Fibroblast of the aortic adventitia (primary cell): ENCODE measurements at places on chromosomes 4 and X. TPM values are rescaled to one million over a fixed set of nuclear protein-coding genes. Genes with fewer than 3 reads are reported as not detected.

DNA sequence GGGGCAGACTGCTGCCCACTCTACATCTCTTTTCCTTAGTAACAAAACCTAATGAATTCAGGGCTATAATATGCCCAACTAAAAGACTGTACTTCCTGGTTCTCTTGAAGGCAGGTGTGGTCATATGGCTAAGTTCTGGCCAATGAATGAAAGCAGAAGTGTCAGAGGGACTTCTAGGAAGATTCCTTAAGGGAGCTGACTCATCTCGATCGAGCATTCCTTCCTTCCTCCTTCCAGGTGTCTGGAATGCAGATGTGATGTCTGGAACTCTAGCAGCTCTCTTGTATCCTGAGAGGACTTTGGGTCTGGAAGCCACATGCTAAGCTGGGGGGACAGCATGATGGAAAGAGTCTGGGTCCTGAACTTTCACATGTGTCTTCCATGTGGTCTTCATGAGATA lies 116.2 kb upstream of the STX18 start:
- no peak for DNase-seq

DNA sequence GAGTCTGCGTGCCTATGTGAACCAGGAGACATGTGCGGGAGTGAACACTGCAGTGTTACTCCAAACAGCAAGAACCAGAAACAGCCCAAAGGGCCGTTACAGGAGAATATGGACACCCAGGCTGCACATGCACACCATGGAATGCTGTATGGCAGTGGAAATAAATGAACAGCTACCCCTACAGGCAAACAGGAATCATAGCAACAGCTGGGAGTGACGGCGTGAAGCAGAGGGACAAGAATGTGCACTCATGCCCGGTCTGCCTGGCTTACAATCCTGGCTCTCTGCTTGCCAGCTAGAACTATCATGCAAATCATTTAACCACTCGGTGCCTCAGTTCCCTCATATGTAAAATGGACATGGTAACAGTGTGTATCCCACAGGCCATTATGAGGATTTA lies 16.6 kb downstream of the GPKOW start:
- DNase-seq: peak; percentile 56

- DNase-seq: no peak
Measured at GRCh38 chr4:87069037-87069742, 134.4 kb downstream of the AFF1 start.

DNA sequence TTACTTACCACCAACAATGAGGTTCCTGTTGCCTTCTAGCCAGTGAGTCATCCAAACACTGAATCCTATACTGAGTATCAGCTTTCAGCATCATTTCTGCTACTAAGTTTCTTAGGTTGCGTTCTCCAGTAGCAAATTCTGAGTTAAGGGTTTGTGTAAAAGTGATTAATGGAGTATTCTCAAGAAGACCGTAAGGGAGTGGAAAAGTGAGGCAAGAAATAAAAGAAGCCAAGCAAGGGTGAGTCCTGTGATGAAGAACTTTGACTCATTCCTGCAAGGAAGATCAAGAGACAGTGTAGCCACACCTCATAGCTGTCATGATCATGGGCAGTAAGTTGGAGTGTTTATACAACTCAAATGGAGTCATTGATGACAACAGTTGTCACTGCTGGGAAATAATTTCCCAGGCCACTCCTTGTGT lies 446.2 kb downstream of the RAPGEF2 start:
- no peak for DNase-seq

DNA sequence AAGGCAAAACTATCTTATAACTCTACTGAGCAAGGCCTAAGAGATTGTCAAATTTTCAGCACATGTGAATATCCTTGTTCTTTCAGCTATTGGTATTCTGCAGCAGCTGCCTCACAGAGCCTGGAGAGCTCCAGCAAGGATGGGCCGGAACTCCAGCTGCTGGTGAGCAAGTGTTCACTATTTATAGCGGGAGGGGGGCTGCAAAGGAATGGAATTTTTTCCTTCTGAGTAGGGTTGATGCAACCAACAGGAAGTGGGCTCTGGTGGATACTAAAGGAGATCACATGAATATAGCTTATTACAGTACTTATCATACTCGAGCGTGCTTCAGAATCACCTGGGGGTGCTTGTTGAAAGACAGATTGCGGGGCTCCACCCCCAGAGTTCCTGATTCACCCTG lies 20.2 kb upstream of the SETD7 start:
- DNase-seq: no peak

- DNase-seq: no peak
Measured at GRCh38 chr4:182724414-182724813, 192.8 kb downstream of the DCTD start.

DNA sequence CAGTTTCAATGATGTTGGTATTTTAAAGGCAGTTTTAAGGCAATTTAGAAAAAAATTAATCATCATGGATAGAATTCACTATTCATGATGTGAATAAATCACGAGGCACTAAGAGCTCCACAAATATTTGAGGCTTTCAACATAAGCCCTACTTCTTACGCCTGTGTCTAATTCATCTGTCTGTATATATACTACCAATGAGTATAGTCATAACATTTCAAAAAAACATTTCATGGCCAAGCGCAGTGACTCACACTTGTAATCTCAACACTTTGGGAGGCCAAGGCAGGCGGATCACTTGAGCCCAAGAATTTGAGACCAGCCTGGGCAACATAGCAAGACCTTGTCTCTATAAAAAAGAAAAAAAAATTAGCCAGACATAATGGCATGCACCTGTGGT lies 56.5 kb downstream of the FBXL5 start:
- peak; percentile 13 for DNase-seq

GRCh38 chr4:6688879-6689505 lies 4.7 kb upstream of the S100P start:
- peak; percentile 81 for DNase-seq

GRCh38 chrX:138484451-138484850 lies 227.1 kb downstream of the FGF13 start:
- DNase-seq: no peak

GRCh38 chr4:150252306-150252705 lies 174.1 kb downstream of the DCLK2 start:
- DNase-seq: no peak

DNA sequence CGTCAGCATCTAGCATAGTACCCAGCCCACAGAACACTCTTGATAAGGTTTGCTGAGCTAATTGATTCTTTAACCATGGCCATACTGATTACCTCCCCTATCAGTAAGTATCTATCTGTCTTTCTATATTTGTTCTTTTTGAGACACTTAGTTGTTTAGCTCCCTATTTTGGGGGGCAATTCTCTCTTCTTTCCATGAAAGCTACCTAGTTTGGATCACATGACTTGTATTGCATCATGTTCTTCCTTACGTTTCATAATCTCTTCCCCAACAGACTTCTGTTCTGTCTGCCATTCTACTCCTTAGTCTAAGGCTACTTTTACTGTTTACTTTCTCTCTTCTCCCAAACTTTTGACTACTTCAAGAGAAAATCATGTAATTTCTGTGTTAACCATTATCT lies 39.0 kb downstream of the TBC1D19 start:
- no peak for DNase-seq

DNA sequence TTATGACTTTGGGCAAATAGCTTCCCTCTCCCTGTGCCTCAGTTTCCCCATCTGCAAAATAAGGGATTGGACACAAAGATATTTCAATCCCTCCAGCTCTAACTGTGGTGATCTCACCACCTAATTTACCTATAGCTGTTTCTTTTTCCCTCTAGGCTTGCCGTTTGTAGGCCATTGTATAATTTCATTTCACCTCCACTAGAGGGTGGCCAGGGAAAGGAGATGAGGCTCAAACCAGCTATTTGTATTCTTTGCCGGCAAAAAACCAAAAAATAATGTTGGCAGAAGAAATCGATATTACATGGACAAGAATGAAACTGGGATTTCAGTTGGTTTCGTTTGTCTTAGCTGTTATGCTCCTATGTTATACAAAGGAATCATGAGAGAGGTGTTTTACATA lies 36.1 kb upstream of the DOCK11 start:
- DNase-seq: peak; percentile 74

- no peak for DNase-seq
Measured at GRCh38 chrX:53171356-53171755, 53.7 kb downstream of the KDM5C start.

DNA sequence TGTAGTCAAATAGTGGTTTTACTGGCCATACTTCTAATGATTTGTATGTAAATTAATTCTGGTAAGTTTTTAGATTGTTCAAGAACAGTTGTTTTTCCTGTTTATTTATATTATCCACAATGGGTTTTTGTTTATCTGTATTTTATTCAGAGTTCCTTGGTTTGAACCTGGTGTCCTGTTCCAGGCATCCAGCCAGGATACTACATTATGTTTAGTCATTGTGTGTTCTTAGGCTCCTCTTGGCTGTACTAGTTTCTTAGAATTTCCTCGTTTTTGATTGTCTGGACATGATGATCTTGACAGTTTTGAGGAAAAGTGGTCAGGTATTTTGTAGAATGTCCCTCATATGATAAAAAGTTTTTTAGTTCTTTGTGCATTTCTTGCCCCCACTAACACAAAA lies 7.8 kb downstream of the TIGD2 start:
- DNase-seq: no peak

DNA sequence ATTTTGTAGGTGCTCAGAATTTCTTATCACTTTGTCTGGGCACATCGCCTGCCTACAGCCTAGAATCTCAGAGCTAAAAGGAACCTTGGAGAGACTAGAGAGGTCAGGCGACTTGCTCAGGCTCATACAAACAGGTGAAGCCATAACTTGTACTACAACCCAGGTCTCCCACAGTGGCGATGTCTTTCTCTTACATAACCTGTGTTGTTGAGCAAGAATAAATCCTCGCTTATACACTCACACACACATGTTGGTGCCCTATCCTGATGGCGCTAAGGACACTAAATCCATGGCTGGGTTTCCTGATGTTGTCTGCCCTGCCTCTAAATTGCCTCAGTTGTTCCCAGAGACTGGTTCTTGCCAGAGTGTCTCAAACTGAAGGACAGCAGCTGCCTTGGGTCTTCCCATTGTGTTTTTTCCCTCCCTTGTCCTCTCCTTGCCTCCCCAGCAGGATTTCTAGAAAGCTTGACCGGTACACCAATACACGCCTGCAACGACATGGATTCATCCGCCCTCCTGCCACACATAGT lies 1.6 kb downstream of the TSC22D3 start:
- no peak for DNase-seq

DNA sequence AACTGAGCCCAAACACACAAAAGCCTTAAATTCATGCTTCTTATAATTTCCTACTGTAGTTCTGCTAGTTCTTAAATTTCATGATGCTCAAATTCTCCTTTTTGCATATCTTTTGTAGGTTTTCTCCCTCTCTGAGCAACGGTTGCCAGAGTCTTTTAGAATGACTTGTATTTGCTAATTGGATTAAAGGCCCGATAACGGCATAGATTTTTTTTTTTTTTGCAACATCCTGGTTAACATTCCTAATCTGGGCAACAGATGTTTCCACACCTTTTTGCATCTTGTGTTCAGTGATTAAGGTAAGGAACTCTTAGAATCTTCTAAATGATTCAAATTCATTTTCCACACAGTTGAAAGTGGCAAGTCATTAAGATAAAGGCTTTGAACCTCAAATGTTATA lies 66.3 kb upstream of the ADGRG2 start:
- DNase-seq: no peak

DNA sequence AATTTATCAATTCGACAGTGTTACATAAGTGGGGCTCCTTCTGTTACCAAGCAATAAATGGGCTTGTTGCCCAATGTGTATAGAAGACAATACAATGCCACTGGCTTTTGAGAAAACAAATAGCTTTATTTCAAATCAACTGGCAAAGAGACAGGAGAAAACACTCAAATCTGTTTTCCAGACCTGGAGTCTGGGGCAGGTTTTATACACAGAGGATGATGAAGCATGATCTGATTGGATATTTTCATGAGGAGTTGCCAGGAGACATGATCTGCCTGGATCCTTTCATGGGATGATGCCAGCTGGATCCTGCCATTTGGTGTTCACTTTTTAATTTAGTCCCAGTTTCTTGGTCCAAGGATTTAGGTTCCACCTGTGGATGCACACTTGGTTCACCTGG lies 287.9 kb downstream of the CXXC4 start:
- DNase-seq: no peak

- peak; percentile 35 for DNase-seq
Measured at GRCh38 chr4:152206646-152207377, 329.1 kb downstream of the FBXW7 start.

DNA sequence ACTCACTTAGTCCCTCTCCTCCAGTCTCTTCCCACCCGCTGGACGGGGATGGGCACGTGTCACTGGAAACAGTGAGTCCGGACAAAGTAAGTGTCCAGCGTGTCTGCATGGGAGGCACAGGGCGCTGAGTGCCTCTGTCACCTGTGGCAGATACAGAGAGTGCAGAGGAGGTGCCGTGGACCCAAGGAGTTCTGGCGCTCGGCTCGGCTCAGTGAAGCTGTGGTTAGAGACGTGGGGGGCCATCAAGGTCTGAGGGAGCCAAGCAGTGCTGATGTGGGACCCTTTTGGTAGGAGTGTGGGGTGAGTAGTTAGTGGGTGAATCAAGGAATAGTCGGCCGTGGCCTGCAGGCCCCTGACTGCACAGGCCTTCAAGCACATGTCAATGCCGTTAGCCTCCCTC lies 40.1 kb upstream of the MSANTD1 start:
- no peak for DNase-seq

GRCh38 chr4:90660672-90661071 lies 533.5 kb downstream of the CCSER1 start:
- no peak for DNase-seq

DNA sequence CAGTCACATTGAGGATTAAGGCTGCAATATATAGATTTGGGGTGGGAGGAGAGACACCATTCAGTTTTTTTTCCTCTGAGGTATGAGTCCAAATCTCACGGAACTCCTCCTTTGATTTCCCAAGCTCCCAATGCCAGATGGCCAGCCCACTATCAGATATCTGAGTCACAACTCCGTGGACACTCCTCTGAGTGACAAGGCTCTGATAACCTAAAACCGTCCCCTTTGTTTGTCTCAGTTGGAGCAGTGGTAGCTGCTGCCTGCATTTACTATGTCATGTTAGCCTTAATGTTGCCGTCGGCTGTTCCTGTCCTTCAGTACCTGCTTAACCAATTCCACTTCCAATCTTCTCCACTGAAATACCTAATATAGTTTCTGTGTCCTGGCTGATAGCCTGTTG lies 107.3 kb downstream of the DTHD1 start:
- no peak for DNase-seq

- DNase-seq: peak; percentile 19
Measured at GRCh38 chr4:52566136-52567031, 92.7 kb downstream of the USP46 start.

ALG13 gene
- 56.5 and 108 TPM in 2 replicates for total RNA-seq

MAGEA2 gene
- not detected in 2 replicates for total RNA-seq

VEGFC gene
- total RNA-seq: 24.7 and 42.9 TPM in 2 replicates

TMPRSS11A gene
- under 0.01 TPM in 1 of 2 replicates, not detected in the other for total RNA-seq

SYNPO2 gene
- total RNA-seq: 3.4 and 28.3 TPM in 2 replicates

PF4V1 gene
- total RNA-seq: not detected in 2 replicates

GABRG1 gene
- not detected in 2 replicates for total RNA-seq

PRAF2 gene
- total RNA-seq: 2.6 and 17.8 TPM in 2 replicates

SRPX2 gene
- 22.0 and 26.8 TPM in 2 replicates for total RNA-seq

CYSLTR1 gene
- total RNA-seq: 1.3 TPM in 1 of 2 replicates, not detected in the other

NPNT gene
- not detected in 2 replicates for total RNA-seq

ZBTB49 gene
- 6.8 and 14.5 TPM in 2 replicates for total RNA-seq

PPEF2 gene
- total RNA-seq: not detected in 2 replicates
